Progenitor cell of endocrine pancreas (in vitro differentiated cells): ENCODE measurements at places on chromosomes 16 and 17. TPM values are rescaled to one million over a fixed set of nuclear protein-coding genes. Genes with fewer than 3 reads are reported as not detected.

GRCh38 chr16:20899071-20899470, 1.1 kb downstream of the DCUN1D3 start:
- peaks cover 11% of the 10 kb centered on the region for H3K36me3 ChIP-seq
- peak overlapping the region; percentile 89 for H3K4me3 ChIP-seq
- no peak for DNase-seq
- peaks cover 51% of the 10 kb centered on the region for H3K4me1 ChIP-seq

- H3K36me3 ChIP-seq, result no peaks in the 10 kb centered on the region
- no peaks in the 10 kb centered on the region for H3K27me3 ChIP-seq
- DNase-seq, result no peak
- no peak overlapping the region for H3K27ac ChIP-seq
- no peaks in the 10 kb centered on the region for H3K4me1 ChIP-seq
- H3K4me3 ChIP-seq, result no peak overlapping the region
Measured at GRCh38 chr17:68812876-68813584, 142.2 kb downstream of the ABCA8 start.

- DNase-seq, result no peak
- H3K36me3 ChIP-seq, result no peaks in the 10 kb centered on the region
- H3K27me3 ChIP-seq, result peaks cover 49% of the 10 kb centered on the region
- peaks cover 7% of the 10 kb centered on the region for H3K4me1 ChIP-seq
Measured at GRCh38 chr17:7290685-7291084, 3.8 kb downstream of the YBX2 start.

DNA sequence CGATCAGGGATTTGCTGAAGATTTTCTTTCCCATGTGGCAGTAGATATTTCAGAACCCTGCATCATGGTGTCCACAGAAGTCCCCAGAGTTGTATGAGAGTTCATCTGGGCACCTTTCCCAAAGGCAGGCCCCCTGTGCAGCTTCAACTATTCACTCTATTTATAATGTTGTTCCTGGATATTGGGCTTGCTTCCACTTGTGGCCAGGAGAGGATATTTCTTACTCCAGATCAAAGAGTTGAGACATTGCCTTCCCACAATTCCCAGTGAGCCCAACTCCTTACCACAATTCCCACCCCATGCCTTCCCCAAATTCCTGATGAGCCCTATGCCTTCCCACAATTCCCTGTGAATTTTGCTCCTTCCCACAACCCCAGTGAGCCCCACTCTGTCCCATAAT, 206.9 kb downstream of the WWOX start:
- H3K36me3 ChIP-seq, result no peaks in the 10 kb centered on the region
- no peaks in the 10 kb centered on the region for H3K27me3 ChIP-seq
- no peak for DNase-seq
- no peak overlapping the region for H3K27ac ChIP-seq

- DNase-seq, result no peak
- peaks cover 13% of the 10 kb centered on the region for H3K4me1 ChIP-seq
- no peak overlapping the region for H3K27ac ChIP-seq
- H3K27me3 ChIP-seq, result no peaks in the 10 kb centered on the region
- H3K4me3 ChIP-seq, result no peak overlapping the region
- no peaks in the 10 kb centered on the region for H3K36me3 ChIP-seq
Measured at GRCh38 chr17:66383333-66383732, 80.9 kb downstream of the PRKCA start.

The TRPV2 gene
- total RNA-seq, result 1.3 and 2.1 TPM in 2 replicates

GRCh38 chr16:3999479-4000325, 116.5 kb downstream of the ADCY9 start:
- peaks cover 2% of the 10 kb centered on the region for H3K4me1 ChIP-seq
- peaks cover 12% of the 10 kb centered on the region for H3K27me3 ChIP-seq
- no peak for DNase-seq
- H3K27ac ChIP-seq, result no peak overlapping the region

The KRT23 gene
- 2.1 and 3.8 TPM in 2 replicates for total RNA-seq

- DNase-seq, result no peak
- peaks cover 6% of the 10 kb centered on the region for H3K36me3 ChIP-seq
- no peaks in the 10 kb centered on the region for H3K27me3 ChIP-seq
- no peak overlapping the region for H3K4me3 ChIP-seq
- no peak overlapping the region for H3K27ac ChIP-seq
Measured at GRCh38 chr17:19897903-19898302, 30.2 kb upstream of the ULK2 start.

DNA sequence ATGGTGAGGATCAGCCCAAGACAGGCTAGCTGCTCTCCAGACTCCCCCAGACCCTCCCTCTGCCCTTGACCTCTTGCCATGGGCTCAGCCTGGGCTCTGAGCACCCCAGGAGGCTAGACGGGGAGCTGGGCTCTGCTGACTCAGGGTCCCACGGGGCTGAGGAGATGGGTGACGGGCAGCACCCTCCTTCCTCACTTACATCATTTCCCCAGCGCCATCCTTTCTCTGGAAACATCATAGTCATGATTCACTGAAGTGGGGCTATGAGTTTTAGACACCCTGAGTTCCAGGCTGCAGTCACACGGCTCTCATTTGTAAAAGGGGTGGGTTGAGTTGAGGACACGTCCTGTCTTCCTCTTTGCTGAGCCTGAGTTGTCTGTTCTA, 3.0 kb upstream of the ITGAX start:
- H3K4me3 ChIP-seq, result no peak overlapping the region
- no peaks in the 10 kb centered on the region for H3K4me1 ChIP-seq
- no peaks in the 10 kb centered on the region for H3K36me3 ChIP-seq
- H3K27me3 ChIP-seq, result peaks cover 27% of the 10 kb centered on the region
- no peak overlapping the region for H3K27ac ChIP-seq
- DNase-seq, result no peak

GRCh38 chr16:21159281-21159951, 942 bp downstream of the LDAF1 start:
- peaks cover 11% of the 10 kb centered on the region for H3K36me3 ChIP-seq
- H3K4me1 ChIP-seq, result peaks cover 9% of the 10 kb centered on the region
- DNase-seq, result peak; percentile 21
- no peaks in the 10 kb centered on the region for H3K27me3 ChIP-seq
- peak overlapping the region; percentile 84 for H3K4me3 ChIP-seq

DNA sequence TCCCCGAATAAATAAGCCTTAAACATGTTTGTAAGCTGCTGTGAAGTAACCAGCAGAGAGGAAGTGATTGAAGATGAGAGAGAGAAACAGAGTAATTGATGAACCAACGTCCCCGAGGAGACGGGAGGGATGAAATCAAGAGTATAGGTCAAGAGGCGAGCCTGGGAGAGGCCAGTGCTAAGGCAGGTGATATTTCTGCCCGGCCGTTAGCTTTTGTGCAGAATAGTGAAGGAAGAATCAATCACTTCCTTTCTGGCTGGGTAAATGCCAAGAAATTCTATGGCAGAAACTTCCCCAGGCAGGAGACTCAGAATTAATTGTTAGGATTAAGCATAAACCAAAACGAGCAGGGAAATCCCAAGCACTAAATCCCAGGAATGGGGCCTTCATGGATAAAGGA, 273.8 kb downstream of the CDH13 start:
- peaks cover 2% of the 10 kb centered on the region for H3K27me3 ChIP-seq
- H3K36me3 ChIP-seq, result no peaks in the 10 kb centered on the region
- peaks cover 8% of the 10 kb centered on the region for H3K4me1 ChIP-seq
- DNase-seq, result no peak
- H3K4me3 ChIP-seq, result no peak overlapping the region
- H3K27ac ChIP-seq, result peak overlapping the region; percentile 37

- H3K27me3 ChIP-seq, result no peaks in the 10 kb centered on the region
- H3K36me3 ChIP-seq, result peaks cover 8% of the 10 kb centered on the region
- H3K4me3 ChIP-seq, result no peak overlapping the region
- no peak for DNase-seq
- H3K27ac ChIP-seq, result no peak overlapping the region
Measured at GRCh38 chr17:59767176-59767575, 59.7 kb downstream of the VMP1 start.

DNA sequence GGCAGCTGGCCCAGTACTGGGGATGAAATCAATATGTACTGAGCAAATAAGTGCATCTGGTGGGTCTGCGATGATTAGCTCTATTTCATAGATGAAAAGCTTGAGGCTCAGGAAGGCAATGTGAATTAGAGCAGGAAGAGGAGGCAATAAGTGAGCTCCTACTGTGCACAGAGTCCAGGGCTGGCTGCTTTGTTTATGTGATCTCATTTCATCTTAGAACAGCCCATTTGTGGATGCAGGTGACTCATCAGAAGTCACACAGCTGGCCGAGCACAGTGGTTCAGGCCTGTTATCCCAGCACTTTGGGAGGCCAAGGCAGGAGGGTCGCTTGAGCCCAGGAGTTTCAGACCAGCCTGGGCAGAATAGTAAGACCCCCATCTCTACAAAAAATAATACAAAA, 7.1 kb downstream of the TMEM114 start:
- H3K4me1 ChIP-seq, result no peaks in the 10 kb centered on the region
- DNase-seq, result no peak
- no peak overlapping the region for H3K4me3 ChIP-seq
- no peak overlapping the region for H3K27ac ChIP-seq
- H3K27me3 ChIP-seq, result peaks cover 27% of the 10 kb centered on the region

GRCh38 chr17:59798111-59798510, 90.7 kb downstream of the VMP1 start:
- peaks cover 8% of the 10 kb centered on the region for H3K36me3 ChIP-seq
- H3K4me3 ChIP-seq, result no peak overlapping the region
- peaks cover 4% of the 10 kb centered on the region for H3K4me1 ChIP-seq
- H3K27me3 ChIP-seq, result no peaks in the 10 kb centered on the region
- no peak overlapping the region for H3K27ac ChIP-seq

The EEF2K gene
- total RNA-seq, result 15.4 TPM in 2 replicates

DNA sequence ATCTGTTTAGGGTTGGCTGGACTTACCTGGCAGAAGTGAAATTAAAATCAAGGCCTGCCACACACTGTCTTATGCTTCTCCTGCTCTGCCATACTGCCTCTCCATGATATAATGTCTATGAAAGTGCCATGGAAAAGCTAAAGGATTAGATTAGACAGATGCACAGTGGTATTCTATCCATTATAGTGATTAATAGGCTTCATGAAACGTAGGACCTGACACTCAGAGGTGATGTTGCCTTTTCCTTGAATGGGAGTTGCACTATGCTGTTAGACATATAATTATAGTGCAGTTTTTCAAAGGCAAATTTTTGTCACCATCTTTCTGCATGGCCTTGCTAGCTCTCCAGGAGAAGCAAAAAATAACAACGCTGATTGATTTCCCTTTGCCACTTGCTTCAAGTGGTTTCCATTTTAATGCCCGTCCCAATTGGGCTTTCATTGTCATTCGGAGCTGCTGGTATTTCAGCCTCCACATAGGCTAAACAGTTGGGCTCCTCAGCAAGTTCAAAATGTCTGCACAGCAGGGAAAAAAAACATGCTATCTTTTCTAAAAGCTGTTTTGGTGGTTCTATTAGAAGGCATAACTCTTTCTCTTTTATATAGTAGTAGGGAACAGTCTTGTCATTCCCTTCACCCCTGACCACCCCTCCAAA, 502.8 kb upstream of the GOT2 start:
- no peak overlapping the region for H3K4me3 ChIP-seq
- H3K27me3 ChIP-seq, result no peaks in the 10 kb centered on the region
